ENCODE measurements at places on chromosomes 4 and X.

DNA sequence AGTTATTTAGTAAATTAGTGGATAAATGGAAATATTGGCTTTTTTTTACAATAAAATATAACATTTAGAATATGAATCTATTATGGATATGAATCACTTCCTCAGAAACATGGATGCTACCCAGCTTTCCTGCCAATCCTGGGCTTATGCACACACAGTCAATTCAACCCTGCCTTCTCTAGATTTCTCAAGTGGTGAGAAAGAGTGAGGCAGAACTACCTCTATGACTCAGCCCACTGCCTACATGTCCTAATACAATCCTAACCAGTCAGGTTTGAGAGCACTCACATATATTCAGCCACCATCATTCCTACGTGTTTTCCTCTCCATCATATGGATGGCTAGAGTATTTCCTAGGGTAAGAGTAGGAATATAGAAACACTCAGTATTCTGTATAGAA lies 91.1 kb upstream of the ANKRD50 start:
- DNase-seq, result no peak

DNA sequence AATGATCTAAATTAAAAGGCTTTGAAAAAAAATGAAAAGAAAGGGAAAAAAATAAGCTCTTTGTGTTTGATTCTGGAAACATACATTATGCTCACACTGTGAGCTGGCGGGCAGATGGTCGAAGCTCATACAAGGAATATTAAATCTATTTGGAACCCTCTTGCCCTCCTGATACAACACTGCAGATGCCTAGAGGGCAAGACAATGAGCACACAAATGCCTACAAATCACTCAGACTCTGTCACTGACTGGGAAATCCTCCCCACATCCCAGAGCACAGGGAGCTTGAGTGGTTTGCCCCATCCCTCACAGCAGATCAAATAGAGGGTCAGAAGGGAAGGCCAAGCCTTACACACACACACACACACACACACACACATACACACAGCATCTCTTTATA lies 320.4 kb downstream of the HNRNPD start:
- DNase-seq, result no peak

- no peak for DNase-seq
Observed at GRCh38 chr4:91631335-91631734, 672.4 kb upstream of the GRID2 start.

GRCh38 chrX:44392767-44393166 lies 49.3 kb upstream of the EFHC2 start:
- no peak for DNase-seq

GRCh38 chr4:113292371-113293042 lies 243.1 kb downstream of the ANK2 start:
- DNase-seq, result no peak

- no peak for DNase-seq
Observed at GRCh38 chr4:43276321-43276720, 383.8 kb downstream of the GRXCR1 start.

DNA sequence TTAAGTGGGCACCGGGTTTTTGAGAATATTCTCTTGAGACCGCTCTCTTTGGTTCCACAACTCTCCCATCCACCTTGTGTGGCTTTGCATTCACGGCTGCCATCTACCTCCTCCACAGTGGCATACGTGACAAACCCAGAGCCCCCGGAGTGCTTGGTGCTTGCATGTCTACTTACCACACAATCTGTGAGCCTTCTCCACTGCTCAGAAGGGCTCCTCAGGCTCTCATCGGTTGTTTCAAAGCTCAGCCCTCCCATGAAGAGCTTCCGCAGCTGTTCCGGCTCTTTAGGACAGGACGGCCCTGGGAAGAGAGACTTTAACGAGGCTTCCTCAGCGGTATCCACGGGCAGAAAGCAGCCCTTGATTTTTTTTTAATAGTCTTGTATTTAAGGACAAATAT lies 167.6 kb upstream of the ANK2 start:
- no peak for DNase-seq

DNA sequence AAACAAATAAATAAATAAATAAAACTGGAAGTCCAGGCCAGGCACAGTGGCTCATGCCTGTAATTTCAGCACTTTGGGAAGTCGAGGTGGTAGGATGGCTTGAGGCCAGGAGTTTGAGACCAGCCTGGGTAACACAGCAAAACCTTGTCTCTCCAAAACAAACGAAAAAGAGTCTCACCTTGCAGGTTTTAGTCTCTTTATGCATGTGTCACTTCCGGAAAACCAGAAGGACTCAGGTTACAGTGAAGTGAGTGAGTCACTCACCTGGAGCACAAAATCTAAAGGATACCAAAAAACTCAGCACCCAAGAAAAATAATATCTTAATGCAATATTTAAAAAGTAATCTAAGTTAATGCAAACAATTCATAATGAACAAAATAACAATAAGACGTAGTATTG lies 20.1 kb upstream of the SLC34A2 start:
- no peak for DNase-seq

GRCh38 chr4:146485968-146486367 lies 35.8 kb downstream of the SLC10A7 start:
- DNase-seq, result no peak

DNA sequence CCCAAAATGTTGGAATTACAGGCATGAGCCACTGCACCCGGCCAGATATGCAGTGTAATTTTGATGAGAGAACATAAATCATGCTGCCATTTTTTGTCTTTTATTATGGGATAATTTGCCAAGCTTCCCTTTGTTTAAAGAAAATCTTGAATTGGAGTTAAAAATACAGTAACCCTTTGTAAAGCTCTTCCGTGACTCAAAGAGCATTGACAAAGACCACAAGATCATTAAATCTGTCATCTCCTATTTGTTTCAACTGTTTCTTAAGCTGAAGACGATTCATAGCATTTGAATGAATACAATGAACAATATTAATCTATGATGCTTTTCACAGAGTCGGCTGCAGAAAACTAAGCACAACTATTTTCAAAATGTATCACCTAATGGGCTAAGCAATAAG lies 132.6 kb downstream of the ANAPC4 start:
- no peak for DNase-seq

- DNase-seq, result no peak
Observed at GRCh38 chr4:40327340-40327739, 7.8 kb upstream of the CHRNA9 start.

DNA sequence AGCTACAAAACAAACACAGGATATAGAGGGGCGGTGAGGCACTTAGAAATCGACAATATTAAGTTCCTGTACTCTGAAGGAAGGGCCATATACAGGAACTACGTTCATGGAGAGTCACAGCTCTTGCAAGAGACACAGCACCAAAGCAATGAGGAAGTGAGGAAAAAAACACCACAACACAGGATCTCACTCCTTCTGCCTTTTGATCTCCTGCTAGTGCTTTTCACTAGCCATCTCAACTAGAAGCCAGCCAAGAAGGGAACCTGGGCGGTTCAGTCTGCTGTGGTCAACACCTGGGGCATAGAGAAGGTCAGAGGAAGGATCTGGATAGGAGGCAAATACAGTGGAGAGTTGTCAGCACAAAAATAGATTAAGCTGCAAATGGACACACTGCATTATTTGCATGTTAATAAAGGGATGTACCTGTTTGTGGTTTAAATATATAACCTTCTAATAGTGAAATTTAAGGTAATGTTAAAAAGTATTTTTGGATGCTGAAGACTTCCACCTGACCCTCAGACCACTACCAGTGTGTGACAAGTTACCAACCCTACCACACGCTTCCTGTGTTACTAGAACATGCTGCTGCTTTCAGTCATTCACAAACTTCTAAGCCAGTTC lies 104.6 kb downstream of the DTHD1 start:
- no peak for DNase-seq

GRCh38 chr4:110667670-110668069 lies 44.8 kb upstream of the PITX2 start:
- no peak for DNase-seq

DNA sequence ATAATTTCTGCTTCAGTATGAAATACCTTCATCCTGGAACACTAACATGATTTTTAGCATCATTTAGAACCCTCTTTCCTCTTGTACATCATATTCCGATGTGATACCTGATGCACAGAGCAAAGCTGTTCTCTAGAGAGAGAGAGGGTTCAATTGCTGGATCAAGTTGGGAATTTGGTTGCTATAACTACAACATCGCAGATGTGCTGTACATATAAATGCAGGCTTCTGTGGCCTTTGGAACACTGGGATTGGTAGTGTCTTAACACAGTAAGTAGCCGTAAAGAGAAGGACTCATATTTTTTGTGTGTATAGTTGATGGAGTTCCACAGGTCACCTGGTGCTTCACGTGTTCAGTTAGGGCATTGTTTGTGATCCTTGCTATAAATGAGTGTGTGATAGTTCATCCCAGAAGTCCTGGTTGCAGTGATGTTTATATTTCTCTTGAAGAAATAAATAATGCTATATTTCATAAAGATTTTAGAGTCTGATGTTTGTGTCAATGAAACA lies 119.2 kb downstream of the RAPGEF2 start:
- no peak for DNase-seq

- no peak for DNase-seq
Observed at GRCh38 chr4:85116008-85116407, 149.5 kb upstream of the WDFY3 start.

- DNase-seq, result no peak
Observed at GRCh38 chr4:30870513-30870912, 150.3 kb downstream of the PCDH7 start.

DNA sequence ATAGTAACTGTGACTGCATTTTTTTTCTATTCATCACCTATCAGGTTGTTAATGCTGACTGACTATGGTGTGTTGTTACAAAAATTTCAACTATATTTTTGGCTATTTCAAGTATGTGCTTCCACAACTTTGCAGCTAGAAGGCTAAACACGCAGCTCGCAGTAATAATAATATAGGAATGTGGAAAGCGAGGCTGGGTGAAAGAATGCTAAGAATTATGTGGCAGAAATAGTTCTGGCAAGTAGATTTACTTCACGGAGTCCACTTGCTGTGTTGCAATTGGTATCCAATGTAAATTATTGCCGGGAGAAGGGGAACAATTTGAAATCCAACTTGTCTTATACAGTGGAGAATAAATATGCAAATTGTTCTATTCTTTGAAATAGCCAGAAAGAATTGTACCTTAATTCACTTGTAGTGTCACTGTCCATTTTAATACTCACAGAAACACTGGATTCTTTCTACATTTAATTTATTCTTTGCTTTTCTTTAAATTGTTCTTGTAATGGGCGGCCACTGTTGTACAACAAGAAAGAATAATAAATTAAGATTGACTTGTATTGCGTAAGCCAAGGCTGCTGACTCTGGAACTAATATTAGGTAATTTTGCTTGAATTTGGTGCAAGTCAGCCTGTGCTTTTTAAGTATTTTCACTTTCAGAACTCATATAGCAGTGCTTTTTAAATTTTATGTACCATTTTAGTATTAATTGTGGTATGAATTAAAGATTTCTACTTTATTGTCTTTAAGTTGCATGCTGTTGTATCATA lies 154.9 kb downstream of the FRMPD4 start:
- DNase-seq, result no peak

- no peak for DNase-seq
Observed at GRCh38 chr4:150358691-150359090, 223.3 kb upstream of the MAB21L2 start.

DNA sequence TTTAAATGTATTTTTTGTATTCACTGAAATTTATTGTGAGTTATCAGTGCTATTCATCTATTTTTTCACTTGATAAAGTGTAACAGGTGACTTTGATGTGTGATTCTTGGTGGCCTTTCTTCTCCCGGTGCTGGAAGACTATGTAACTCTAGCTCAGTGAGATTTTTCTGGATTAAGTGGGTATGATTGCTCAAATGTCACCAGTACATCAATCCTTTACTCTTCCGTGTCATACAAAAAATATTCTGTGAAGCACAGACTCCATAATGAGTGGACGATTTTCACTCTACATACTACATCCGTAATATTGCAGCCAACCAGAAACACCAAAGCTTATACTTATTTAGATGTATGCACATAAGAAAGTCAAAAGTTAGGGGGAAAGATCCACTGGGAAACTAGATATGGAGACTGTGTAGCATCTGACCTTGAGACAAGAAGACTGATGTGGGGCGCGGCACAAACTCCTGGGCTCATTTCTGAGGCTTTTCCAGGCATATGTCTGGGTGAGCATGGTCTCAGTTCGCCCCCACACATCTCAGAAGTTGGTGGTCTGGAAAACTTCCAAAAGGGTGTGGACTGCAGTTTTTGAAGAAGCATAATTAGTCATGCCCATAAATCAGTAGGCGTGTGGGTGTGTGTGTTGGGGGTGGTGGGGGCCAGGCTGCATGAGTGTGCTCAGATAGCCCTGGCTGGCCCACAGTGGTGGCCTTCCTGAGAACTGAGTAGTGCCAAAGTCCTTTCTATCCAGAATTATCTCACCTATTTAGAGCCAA lies 53.9 kb upstream of the TENM3 start:
- peak; percentile 83 for DNase-seq

GRCh38 chrX:155535866-155536265 lies 76.9 kb downstream of the TMLHE start:
- DNase-seq, result peak; percentile 5

- no peak for DNase-seq
Observed at GRCh38 chrX:74061879-74062278, 242.1 kb upstream of the ZCCHC13 start.

- DNase-seq, result no peak
Observed at GRCh38 chr4:30605616-30606190, 114.5 kb upstream of the PCDH7 start.

- no peak for DNase-seq
Observed at GRCh38 chr4:78767350-78767749, 8.8 kb upstream of the BMP2K start.

- DNase-seq, result no peak
Observed at GRCh38 chr4:93771640-93772411, 56.7 kb upstream of the ATOH1 start.

DNA sequence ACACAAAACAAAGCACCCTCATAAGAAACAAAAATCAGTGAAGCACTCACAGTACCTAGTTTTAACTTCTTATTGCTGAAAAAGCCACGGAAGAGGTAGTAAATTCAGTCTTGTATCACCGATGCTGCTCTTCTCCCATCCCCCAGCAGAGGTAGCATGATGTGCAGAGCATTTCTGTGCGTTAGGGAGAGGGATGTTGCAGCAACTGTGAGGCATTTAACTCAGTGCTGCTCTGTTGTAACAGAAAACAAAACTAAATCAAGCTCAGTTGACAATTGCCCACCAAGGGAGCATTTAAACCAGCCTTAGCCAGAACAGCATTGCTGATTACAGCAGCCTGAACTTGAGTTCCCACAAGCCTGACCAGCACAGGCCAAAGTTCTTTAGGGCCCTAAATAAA lies 1279.7 kb upstream of the ADGRL3 start:
- no peak for DNase-seq

DNA sequence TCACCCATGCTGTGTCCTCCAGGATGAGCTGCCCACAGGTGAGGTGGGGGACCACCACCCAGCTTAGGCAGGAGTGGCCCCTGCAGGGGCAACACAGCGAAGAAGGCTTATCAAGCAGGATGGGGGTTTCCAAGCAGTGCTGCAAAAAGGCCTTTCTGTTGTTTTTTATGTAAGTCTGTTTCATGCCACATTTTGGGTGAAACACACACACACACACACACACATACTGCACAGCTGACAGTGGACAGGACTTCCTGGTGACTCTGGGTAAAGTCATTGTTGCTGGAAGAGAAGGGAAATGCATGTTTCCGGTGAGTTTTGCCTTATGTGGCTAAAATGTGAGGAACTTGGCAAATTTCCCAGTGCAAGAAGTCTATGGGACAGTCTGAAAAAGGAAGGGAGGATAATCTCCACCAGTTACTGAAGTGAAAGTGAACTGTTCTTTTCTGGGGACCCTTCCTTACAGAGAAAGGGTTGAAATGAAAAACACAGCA lies 119.2 kb downstream of the IRF2 start:
- DNase-seq, result peak; percentile 74

Data from RCC 7860 (cell line).